Hair follicular keratinocyte (primary cell): ENCODE measurements at places on chromosomes 3 and 15. TPM values are rescaled to one million over a fixed set of nuclear protein-coding genes. Genes with fewer than 3 reads are reported as not detected.

Gene MYRIP
- not detected in 2 replicates for total RNA-seq

Gene UCN2
- total RNA-seq = 6.1 and 6.7 TPM in 2 replicates

Gene CGNL1
- total RNA-seq = under 0.01 TPM in 2 replicates

Gene TMEM44
- 9.5 and 14.9 TPM in 2 replicates for total RNA-seq

Gene EXD1
- total RNA-seq = 0.57 TPM in 1 of 2 replicates, not detected in the other

Gene ITIH1
- total RNA-seq = not detected in 2 replicates

Gene VPS13C
- total RNA-seq = 9.9 and 15.3 TPM in 2 replicates

Gene TRAT1
- not detected in 2 replicates for total RNA-seq

Gene FEZF2
- total RNA-seq = not detected in 2 replicates

Gene RBPMS2
- total RNA-seq = not detected in 2 replicates

Gene KCNAB1
- not detected in 2 replicates for total RNA-seq

Gene CKMT1A
- 89.3 and 94.9 TPM in 2 replicates for total RNA-seq

Gene ECE2
- not detected in 2 replicates for total RNA-seq

Gene ZBED2
- total RNA-seq = 100 and 124 TPM in 2 replicates

Gene PLAAT1
- 0.19 and 0.55 TPM in 2 replicates for total RNA-seq

Gene VPS39
- 15.2 and 24.7 TPM in 2 replicates for total RNA-seq

Gene BTLA
- total RNA-seq = not detected in 2 replicates

Gene CAMP
- total RNA-seq = 0.62 TPM in 1 of 2 replicates, not detected in the other

Gene CLSTN2
- 0.53 TPM in 1 of 2 replicates, not detected in the other for total RNA-seq

Gene KLF15
- not detected in 2 replicates for total RNA-seq

Gene DNASE1L3
- not detected in 2 replicates for total RNA-seq

Gene ARL14
- 1.1 TPM in 1 of 2 replicates, not detected in the other for total RNA-seq

Gene IL5RA
- total RNA-seq = not detected in 2 replicates

Gene GRAMD2A
- 4.5 and 7.5 TPM in 2 replicates for total RNA-seq

Gene SLC38A3
- not detected in 2 replicates for total RNA-seq

Gene FSD2
- not detected in 2 replicates for total RNA-seq

Gene TKT
- total RNA-seq = 768 and 817 TPM in 2 replicates

Gene ARHGEF26
- 2.0 and 2.6 TPM in 2 replicates for total RNA-seq
